ENCODE measurements at places on chromosomes 2 and 18. TPM values are rescaled to one million over a fixed set of nuclear protein-coding genes. Genes with fewer than 3 reads are reported as not detected.

- H3K36me3 ChIP-seq, result no peaks in the 10 kb centered on the region
- H3K4me1 ChIP-seq, result no peaks in the 10 kb centered on the region
- H3K27me3 ChIP-seq, result peaks cover 10% of the 10 kb centered on the region
- no peak for DNase-seq
- no peak overlapping the region for H3K27ac ChIP-seq
These were observed 33.0 kb downstream of the CYP26B1 start for GRCh38 chr2:72114693-72115051.

- no peak for DNase-seq
- no peak overlapping the region for H3K27ac ChIP-seq
- H3K36me3 ChIP-seq, result no peaks in the 10 kb centered on the region
- H3K4me1 ChIP-seq, result no peaks in the 10 kb centered on the region
- H3K27me3 ChIP-seq, result no peaks in the 10 kb centered on the region
These were observed 698.7 kb downstream of the TDRD15 start for GRCh38 chr2:21822505-21822904.

- H3K36me3 ChIP-seq, result no peaks in the 10 kb centered on the region
- H3K4me3 ChIP-seq, result no peak overlapping the region
- no peak overlapping the region for H3K27ac ChIP-seq
- peaks cover under 1% of the 10 kb centered on the region for H3K4me1 ChIP-seq
These were observed 57.7 kb downstream of the EMX1 start for GRCh38 chr2:72975017-72975416.

DNA sequence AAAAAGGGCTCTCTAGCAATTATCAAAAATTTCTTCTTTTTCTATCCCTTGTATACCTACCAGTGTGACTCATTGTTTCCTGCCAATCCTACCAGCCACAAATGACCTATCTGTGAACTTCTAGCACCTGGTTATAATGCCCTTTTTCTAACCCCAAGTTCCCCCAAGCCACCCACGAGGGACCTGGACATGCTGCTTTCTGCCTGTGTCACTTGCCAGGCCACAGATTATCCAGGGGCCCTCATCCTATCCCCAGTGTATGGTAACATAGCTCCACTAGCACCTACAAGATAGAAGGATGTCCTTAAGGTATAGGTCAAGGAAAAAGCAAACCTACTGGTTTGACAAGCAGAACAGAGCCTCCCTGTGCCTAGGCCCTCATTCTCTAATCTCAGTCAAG is 26.8 kb downstream of the AAK1 start:
- peak overlapping the region; percentile 57 for H3K27ac ChIP-seq
- peaks cover 37% of the 10 kb centered on the region for H3K4me1 ChIP-seq
- no peaks in the 10 kb centered on the region for H3K27me3 ChIP-seq

DNA sequence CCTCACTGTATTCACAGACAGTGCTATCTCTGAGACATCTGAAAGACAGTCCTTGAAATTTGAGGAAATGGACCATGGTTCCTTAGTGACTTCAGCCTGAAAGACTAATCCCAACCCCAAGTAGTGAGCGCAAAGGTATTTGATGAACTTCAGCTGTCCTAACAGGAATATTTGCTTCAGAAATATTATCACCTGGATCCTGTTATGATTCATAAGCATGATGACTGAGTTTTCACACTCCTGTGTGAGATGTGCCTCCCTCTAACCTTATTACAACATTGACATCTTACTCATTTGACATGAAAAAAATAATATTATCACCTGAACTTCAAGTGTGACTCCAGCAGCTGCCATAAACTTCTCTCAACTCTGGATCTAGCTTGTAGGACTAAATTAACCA is 11.6 kb upstream of the MRPL19 start:
- peaks cover 20% of the 10 kb centered on the region for H3K27me3 ChIP-seq
- no peak overlapping the region for H3K4me3 ChIP-seq
- DNase-seq, result no peak
- H3K4me1 ChIP-seq, result no peaks in the 10 kb centered on the region

- no peaks in the 10 kb centered on the region for H3K4me1 ChIP-seq
- peaks cover 3% of the 10 kb centered on the region for H3K27me3 ChIP-seq
- DNase-seq, result no peak
- no peak overlapping the region for H3K4me3 ChIP-seq
- no peaks in the 10 kb centered on the region for H3K36me3 ChIP-seq
- no peak overlapping the region for H3K27ac ChIP-seq
These were observed 5.8 kb upstream of the FAM228A start for GRCh38 chr2:24169023-24169422.

- no peaks in the 10 kb centered on the region for H3K27me3 ChIP-seq
- no peak overlapping the region for H3K4me3 ChIP-seq
- H3K27ac ChIP-seq, result no peak overlapping the region
These were observed 89.3 kb downstream of the MBD5 start for GRCh38 chr2:148110184-148110583.

GRCh38 chr2:173644146-173644545 is 289.5 kb downstream of the CDCA7 start:
- no peaks in the 10 kb centered on the region for H3K36me3 ChIP-seq
- H3K27me3 ChIP-seq, result peaks cover 8% of the 10 kb centered on the region
- DNase-seq, result no peak

DNA sequence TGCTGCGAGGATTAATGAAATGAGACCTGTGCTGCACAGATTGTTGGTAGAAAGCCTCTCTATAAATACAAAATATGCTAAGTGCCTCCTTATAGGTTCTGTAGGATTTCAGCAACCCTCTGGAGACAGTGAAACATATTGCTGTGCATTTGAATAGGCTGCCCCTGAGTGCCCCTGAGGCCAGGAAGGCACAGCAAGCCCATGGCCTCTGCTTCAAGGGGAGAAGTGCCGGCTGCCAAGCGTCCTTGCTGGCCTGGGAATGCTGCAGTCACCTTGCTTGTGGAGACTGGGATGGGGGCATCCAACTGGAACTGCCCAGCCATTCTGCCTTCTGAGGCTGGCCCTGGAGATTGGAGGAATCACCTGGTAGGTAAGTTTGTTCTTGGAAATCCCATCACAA is 397.2 kb upstream of the SMIM21 start:
- H3K27ac ChIP-seq, result no peak overlapping the region
- no peaks in the 10 kb centered on the region for H3K4me1 ChIP-seq
- H3K4me3 ChIP-seq, result no peak overlapping the region
- H3K36me3 ChIP-seq, result no peaks in the 10 kb centered on the region

GRCh38 chr2:188474316-188474715 is 182.6 kb downstream of the GULP1 start:
- H3K4me3 ChIP-seq, result no peak overlapping the region
- H3K27ac ChIP-seq, result no peak overlapping the region
- DNase-seq, result no peak
- H3K36me3 ChIP-seq, result no peaks in the 10 kb centered on the region
- peaks cover 3% of the 10 kb centered on the region for H3K27me3 ChIP-seq
- no peaks in the 10 kb centered on the region for H3K4me1 ChIP-seq

GRCh38 chr2:73256618-73256922 is 22.5 kb downstream of the CCT7 start:
- no peaks in the 10 kb centered on the region for H3K27me3 ChIP-seq
- H3K36me3 ChIP-seq, result peaks cover 7% of the 10 kb centered on the region
- H3K4me3 ChIP-seq, result no peak overlapping the region

GRCh38 chr2:200380091-200380561 is 73.6 kb downstream of the SPATS2L start:
- H3K36me3 ChIP-seq, result no peaks in the 10 kb centered on the region
- no peak overlapping the region for H3K4me3 ChIP-seq
- no peak for DNase-seq

DNA sequence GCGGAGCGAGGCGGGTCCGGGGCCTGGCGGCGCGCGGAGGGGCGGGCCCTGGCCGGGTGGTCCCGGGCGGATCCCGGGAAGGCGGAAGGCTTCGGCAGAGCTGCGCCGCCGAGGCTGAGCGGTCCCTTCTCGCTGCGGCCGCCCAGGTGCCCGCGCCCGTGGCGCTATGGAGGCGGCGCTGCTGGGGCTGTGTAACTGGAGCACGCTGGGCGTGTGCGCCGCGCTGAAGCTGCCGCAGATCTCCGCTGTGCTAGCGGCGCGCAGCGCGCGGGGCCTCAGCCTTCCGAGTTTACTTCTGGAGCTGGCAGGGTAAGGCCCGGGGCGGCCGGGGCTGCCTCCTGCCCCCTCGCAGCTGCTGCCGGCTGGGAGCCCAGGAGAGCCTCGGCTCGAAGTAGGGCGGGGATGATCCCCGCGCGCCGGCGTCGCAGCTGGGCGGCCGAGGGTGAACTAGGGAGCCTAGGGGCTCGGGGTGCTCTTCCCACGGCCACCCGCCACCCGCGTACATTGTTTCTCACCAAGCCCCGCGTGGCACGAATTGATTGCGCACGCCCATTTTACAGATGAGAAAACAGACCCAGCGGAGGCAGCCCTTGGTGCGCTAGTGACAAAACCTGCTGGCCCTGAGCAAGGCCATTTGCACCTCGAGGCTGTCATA is at the start of gene SLC66A3:
SLC66A3 (plus strand) TSS at position 87 of the 655 bp plus-strand sequence; CDS start at position 167, 80 bp downstream.
- peak; percentile 73 for DNase-seq
- H3K27ac ChIP-seq, result peak within 1 kb of the TSS; percentile 61
- H3K36me3 ChIP-seq, result no peaks in the 10 kb centered on the region
- H3K4me3 ChIP-seq, result peak within 1 kb of the TSS; percentile 76
- peaks cover 15% of the 10 kb centered on the region for H3K4me1 ChIP-seq

GRCh38 chr2:238874330-238875050 is 26.6 kb downstream of the TWIST2 start:
- H3K4me1 ChIP-seq, result no peaks in the 10 kb centered on the region
- peaks cover 4% of the 10 kb centered on the region for H3K27me3 ChIP-seq
- H3K27ac ChIP-seq, result no peak overlapping the region
- no peak for DNase-seq
- H3K4me3 ChIP-seq, result no peak overlapping the region

- H3K4me1 ChIP-seq, result no peaks in the 10 kb centered on the region
- H3K27ac ChIP-seq, result no peak overlapping the region
- DNase-seq, result no peak
- H3K27me3 ChIP-seq, result no peaks in the 10 kb centered on the region
- H3K4me3 ChIP-seq, result no peak overlapping the region
These were observed 523.6 kb upstream of the TMEFF2 start for GRCh38 chr2:192718340-192718739.

The DHRS9 gene
- total RNA-seq, result 2.6 TPM

The AGAP1 gene
- total RNA-seq, result 1.1 TPM

The LYPD6B gene
- total RNA-seq, result not detected

The ANKRD29 gene
- not detected for total RNA-seq

The MEMO1 gene
- total RNA-seq, result 39.5 TPM

The NLRC4 gene
- not detected for total RNA-seq

The IFIH1 gene
- 33.8 TPM for total RNA-seq

The HNMT gene
- total RNA-seq, result not detected

The UGT1A10 gene
- not detected for total RNA-seq

The AGXT gene
- not detected for total RNA-seq

The ATP5F1A gene
- 467 TPM for total RNA-seq

The SP5 gene
- total RNA-seq, result not detected

Measured in activated naive CD4-positive, alpha-beta T cell treated with anti-CD3 and anti-CD28 coated beads for 36 hours (primary cell).